8988T (cell line): ENCODE measurements at places on chromosomes 4 and X.

DNA sequence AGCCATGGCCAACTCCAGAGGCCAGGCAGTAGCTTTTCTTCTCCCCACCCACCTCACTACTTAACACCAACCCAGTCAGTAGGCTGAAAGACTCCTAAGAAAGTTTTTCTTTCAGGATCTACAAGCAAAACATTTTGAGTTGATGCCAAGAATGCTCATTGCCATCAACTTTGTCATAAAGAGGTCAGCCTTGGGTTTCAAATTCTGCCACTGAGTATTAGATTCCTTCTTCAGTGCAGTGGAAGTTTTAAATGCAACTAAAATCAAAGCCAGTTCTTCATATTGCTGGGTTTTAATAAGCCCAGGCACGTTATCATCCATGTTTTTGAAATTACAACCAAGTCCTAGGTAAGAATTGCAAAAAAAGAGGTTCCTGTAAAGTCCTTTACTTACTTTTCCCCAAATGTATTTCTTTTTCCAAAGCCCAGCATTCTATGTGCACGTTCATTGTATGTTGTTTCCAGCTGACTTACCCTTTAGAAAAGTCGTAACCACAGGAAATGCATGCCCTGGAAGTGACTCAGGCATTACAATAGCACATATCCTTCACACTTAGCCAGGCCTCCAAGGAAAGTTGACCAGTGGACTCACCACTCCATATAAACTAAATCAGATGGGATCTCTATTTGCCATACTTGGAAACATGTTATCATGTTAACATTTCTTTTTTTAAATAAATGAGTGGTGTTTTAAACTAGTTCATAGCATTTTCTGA lies 229.9 kb downstream of the SOX3 start:
- DNase-seq = no peak

DNA sequence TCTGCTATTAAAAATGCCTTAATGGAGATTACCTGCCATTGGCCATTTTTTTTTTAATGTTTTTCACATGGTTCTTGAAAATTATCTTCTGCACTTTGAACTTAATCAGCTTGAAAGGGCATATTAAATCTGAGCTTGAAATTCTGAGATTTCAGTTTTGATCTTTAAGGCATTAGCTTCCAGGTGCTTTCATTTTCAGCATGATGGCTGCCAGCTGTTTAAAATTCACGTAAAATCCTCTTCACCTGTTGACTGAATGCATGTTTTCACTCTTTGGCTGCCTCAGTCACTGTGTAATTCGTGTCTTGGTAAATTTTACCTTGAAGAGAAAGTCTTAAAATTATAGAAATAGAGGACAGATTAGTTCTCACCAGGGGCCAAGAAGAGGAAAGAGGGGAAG lies 39.6 kb downstream of the SMAD1 start:
- DNase-seq = no peak

DNA sequence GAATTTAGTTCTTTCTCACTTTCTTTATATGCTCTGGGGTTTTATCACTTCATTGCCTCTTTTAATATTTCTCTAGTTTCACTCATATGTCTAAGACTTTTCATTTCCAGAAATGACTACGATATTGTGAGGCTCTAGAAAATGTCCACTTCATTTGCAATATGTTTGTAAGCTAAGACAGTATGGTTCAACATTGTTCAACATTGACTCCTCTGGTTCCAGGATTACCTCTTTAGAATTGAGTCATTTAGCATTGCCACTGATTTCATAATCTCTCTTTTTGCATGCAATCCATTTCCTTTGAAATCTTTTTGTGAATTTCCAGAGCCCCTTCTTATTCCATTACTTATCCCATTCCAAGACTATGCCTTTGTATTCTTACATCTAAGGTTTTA lies 32.3 kb downstream of the BBS12 start:
- DNase-seq = no peak

GRCh38 chr4:184873054-184873453 lies 47.3 kb upstream of the ACSL1 start:
- DNase-seq = no peak

DNA sequence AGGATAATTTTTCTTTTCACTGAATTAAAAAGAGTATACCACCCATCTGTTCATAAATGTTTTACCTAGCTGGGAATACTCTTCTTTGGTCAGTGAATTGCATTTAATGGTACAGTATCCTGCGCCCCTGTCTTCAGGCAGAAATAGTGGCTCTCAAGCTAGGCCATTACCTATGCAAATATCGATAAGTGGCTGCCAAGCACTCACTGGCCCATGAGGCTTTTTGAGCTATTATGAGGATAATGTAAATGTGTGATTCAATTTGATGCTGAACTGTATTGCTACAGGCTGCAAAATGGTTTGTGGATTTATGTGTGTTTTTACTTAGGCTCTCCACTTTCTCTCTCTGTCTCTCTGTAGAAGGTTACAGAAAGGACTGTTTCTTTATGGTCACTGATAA lies 30.1 kb upstream of the MTMR1 start:
- DNase-seq = no peak

- DNase-seq = no peak
These were observed 37.9 kb upstream of the SEC24B start for GRCh38 chr4:109395694-109396093.

- no peak for DNase-seq
These were observed 63.3 kb upstream of the CCDC160 start for GRCh38 chrX:134173541-134174272.

GRCh38 chr4:23775694-23776093 lies 114.2 kb downstream of the PPARGC1A start:
- DNase-seq = no peak

- no peak for DNase-seq
These were observed 47.1 kb upstream of the CITED1 start for GRCh38 chrX:72352786-72353185.

DNA sequence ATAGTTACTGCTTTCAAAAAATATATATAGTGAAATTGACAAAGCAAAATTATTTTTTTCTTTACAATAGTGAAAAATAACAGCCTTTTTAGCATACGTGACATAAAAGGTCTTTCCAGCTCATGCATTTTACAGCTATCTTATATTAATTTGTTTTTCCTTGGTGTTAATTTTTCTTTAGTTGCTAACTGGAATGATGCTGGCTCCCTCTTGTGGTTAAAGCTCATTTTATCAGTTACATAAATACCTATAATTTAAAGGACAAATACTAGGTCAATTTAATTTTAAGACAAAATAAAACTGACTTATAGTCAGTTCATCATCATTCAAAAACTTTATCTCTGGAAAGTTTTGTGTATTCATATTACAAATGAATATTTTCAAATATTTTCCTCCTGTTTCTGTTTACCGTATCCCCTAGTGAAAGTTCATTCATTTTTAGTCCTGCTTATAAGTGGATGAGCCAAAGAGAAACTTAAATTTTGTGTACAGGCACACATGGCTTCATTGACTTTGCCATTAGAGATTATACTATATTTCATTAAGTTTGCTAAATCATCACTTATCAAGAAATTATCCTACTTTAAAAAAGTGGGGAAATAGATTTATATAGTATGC lies 9.9 kb upstream of the ANAPC4 start:
- no peak for DNase-seq

GRCh38 chrX:149371986-149372385 lies 133.1 kb downstream of the IDS start:
- no peak for DNase-seq

DNA sequence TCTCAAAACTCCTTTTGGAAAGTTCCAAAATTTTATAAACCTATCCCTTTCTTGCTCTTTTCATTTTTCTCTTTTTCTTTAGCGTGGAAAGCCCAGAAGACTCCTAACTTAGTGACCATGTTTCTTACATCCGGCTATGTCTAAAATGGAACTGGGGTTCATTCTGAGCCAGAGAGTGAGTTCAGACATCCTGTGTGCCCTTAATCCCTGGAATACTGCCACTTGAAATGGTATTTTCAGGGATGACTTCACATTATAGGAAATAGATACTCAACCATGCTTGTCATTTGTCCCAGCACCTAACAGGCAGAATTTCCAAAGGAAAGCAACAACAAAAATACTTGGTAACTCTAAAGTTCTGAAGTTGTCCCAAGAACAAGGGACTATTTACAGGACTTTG lies 379.6 kb downstream of the ARHGAP24 start:
- DNase-seq = no peak
